ENCODE measurements at places on chromosomes 6 and 20. TPM values are rescaled to one million over a fixed set of nuclear protein-coding genes. Genes with fewer than 3 reads are reported as not detected.

DNA sequence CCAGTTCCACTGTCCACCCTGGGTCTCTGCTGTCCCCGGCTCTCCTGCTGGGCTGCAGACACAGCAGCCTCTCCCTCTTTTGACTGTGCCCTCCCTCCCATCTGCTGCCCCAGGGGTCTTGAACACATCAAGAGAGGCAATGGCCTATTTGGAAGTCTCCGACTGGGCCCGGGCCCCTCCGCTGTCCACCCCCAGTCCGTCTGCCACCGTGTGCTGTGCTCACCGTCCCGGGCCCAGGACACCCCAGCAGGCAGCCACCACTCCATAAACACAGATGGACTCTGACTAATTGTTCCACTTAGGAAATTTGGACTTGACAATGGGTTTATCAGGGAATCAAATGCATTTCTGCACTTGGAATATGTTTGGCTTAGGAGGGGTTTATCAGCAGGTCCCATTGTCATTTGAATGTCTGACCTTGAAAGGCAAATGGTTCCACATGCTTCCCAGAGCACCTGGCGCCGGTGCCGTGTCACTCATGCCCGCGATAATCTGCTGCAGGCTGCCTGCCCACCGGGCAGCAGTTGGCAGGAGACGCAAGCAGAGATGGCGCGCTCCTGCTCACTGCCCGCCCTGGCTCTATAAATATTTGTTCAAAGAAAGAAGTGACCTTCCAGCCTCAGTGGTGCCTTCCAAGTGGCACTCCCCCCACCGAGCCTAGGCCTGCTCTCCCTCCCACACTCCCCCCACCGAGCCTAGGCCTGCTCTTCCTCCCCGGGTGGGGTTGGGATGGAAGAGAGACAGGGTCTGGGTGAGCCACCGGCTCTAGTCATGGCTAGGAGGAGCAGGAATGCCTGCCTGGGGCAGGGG, 18.8 kb upstream of the FRMD1 start:
- H3K4me1 ChIP-seq, result peaks cover 5% of the 10 kb centered on the region
- no peak overlapping the region for H3K27ac ChIP-seq
- no peaks in the 10 kb centered on the region for H3K27me3 ChIP-seq
- H3K36me3 ChIP-seq, result no peaks in the 10 kb centered on the region
- no peak for DNase-seq

The C20orf141 gene
- not detected for total RNA-seq

GRCh38 chr6:134814076-134814695, 135.7 kb downstream of the ALDH8A1 start:
- no peaks in the 10 kb centered on the region for H3K36me3 ChIP-seq
- no peak overlapping the region for H3K27ac ChIP-seq
- DNase-seq, result no peak
- H3K27me3 ChIP-seq, result no peaks in the 10 kb centered on the region

The MED23 gene
- 30.0 TPM for total RNA-seq

- no peaks in the 10 kb centered on the region for H3K4me1 ChIP-seq
- no peak for DNase-seq
- H3K27ac ChIP-seq, result no peak overlapping the region
- no peaks in the 10 kb centered on the region for H3K27me3 ChIP-seq
Observed at GRCh38 chr6:150261997-150262697, 106.7 kb upstream of the IYD start.

- no peak for DNase-seq
- H3K4me1 ChIP-seq, result peaks cover 15% of the 10 kb centered on the region
- H3K27me3 ChIP-seq, result peaks cover 2% of the 10 kb centered on the region
- no peak overlapping the region for H3K27ac ChIP-seq
Observed at GRCh38 chr6:163586888-163587287, 172.4 kb downstream of the QKI start.

DNA sequence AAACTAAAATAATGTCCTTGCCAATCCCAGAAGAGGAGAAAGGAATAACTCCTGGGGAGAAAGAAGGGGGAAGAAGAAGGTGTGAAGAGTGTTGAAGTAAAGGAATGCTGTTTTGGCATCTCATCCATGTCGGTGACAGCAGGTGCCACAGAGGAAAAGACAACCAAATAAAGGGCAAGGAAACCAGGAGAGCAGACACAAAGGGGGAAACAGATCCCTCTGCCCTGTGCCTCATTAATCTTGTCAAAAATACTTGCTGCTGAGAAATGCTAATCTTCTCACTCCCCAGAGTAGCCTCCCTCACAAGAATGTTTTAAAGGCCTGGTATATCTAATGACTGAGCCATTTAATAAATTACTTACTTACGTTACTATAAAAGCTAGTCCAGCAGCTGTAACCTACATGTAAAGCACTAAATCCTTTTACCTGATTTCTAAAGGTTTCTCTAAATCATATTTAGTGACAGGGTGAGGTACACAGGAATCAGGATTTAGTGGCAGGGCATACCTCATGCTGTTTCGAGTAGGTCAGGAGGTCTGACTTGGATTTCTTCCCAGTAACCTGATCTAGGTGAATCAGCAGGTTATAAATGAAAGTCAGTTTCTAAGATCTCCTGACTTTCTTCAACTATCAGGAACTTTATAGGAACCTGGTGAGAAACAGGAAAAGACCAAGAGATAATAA, 377.1 kb downstream of the CENPW start:
- no peak overlapping the region for H3K4me3 ChIP-seq
- no peaks in the 10 kb centered on the region for H3K27me3 ChIP-seq
- no peak for DNase-seq
- no peaks in the 10 kb centered on the region for H3K36me3 ChIP-seq

All from neural crest cell (in vitro differentiated cells).